Activated CD4-positive, alpha-beta T cell treated with anti-CD3 and anti-CD28 coated beads, Interleukin-2, amount 10 ng/mL, durations not matched to agents 7 days and 5 days (primary cell): ENCODE measurements at places on chromosomes 5 and 9. TPM values are rescaled to one million over a fixed set of nuclear protein-coding genes. Genes with fewer than 3 reads are reported as not detected.
A peak's percentile ranks its signal among the peaks of the same experiment; 100 is the strongest.

DNA sequence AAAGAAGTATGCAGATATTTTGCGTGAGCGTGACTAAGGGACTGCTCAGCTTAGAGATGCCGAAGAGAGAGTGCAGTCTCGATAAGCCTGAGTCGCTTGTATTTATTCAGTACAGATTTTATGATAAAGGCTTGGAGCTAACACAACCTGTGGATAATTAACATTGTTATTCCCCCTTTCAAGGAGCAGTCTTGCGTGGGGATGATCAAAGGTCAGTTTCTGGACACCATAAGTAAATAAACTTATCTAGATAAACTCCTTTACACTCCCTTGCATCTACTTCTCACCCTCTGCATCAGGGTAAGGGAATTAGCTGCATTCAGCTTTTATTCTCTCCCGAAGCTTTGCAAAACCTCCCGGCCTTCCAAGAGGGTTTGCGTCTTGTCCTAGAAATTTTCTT, 357.8 kb upstream of the ST8SIA4 start:
- no peaks in the 10 kb centered on the region for H3K4me1 ChIP-seq
- no peak overlapping the region for H3K4me3 ChIP-seq
- DNase-seq, result no peak
- H3K27me3 ChIP-seq, result no peaks in the 10 kb centered on the region
- no peaks in the 10 kb centered on the region for H3K36me3 ChIP-seq
- H3K27ac ChIP-seq, result no peak overlapping the region

GRCh38 chr9:68651280-68651893, 53.7 kb upstream of the PIP5K1B start:
- H3K4me3 ChIP-seq, result no peak overlapping the region
- H3K27me3 ChIP-seq, result peaks cover 8% of the 10 kb centered on the region
- no peak overlapping the region for H3K27ac ChIP-seq
- no peak for DNase-seq
- no peaks in the 10 kb centered on the region for H3K36me3 ChIP-seq
- peaks cover 5% of the 10 kb centered on the region for H3K4me1 ChIP-seq

The REEP2 gene
- total RNA-seq, result 0.77 TPM

The TSSK1B gene
- not detected for total RNA-seq

DNA sequence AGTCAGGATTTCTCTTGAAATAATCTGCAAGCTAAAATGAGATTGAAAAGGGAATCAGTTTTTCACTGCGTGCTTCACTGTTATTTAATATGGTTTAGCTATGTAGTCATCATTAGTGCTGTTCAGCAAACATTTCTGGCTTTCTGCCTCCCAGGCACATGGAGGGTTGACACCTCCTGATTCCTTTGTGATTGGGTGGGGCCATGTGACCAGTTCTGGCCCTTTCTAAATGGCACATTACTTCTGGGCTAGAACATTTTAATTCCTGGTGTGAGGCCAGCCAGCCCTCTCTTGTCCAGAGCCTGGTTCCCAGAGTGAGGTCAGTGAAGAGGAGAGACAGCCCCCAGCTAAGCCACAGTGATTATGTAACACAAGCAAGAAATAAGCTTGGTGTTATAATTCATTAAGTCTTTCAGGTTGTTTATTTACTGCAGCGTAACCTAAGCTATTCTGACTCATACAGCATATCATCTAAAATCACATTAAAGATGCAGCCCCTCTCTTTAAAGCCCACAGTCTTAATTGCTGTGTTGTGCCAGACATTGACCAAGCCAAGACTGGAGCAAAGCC, 17.4 kb upstream of the ARSI start:
- H3K4me3 ChIP-seq, result no peak overlapping the region
- DNase-seq, result no peak
- H3K27me3 ChIP-seq, result no peaks in the 10 kb centered on the region
- H3K27ac ChIP-seq, result no peak overlapping the region

GRCh38 chr9:76985581-76985980, 33.9 kb upstream of the FOXB2 start:
- DNase-seq, result no peak
- peaks cover 3% of the 10 kb centered on the region for H3K27me3 ChIP-seq
- no peak overlapping the region for H3K27ac ChIP-seq
- H3K36me3 ChIP-seq, result no peaks in the 10 kb centered on the region
- no peaks in the 10 kb centered on the region for H3K4me1 ChIP-seq
- no peak overlapping the region for H3K4me3 ChIP-seq

GRCh38 chr9:136848393-136849037, 694 bp upstream of the PHPT1 start:
- peak overlapping the region; percentile 92 for H3K4me3 ChIP-seq
- H3K4me1 ChIP-seq, result peaks cover 19% of the 10 kb centered on the region
- H3K36me3 ChIP-seq, result peaks cover 3% of the 10 kb centered on the region
- peak overlapping the region; percentile 86 for H3K27ac ChIP-seq
- peak; percentile 55 for DNase-seq

DNA sequence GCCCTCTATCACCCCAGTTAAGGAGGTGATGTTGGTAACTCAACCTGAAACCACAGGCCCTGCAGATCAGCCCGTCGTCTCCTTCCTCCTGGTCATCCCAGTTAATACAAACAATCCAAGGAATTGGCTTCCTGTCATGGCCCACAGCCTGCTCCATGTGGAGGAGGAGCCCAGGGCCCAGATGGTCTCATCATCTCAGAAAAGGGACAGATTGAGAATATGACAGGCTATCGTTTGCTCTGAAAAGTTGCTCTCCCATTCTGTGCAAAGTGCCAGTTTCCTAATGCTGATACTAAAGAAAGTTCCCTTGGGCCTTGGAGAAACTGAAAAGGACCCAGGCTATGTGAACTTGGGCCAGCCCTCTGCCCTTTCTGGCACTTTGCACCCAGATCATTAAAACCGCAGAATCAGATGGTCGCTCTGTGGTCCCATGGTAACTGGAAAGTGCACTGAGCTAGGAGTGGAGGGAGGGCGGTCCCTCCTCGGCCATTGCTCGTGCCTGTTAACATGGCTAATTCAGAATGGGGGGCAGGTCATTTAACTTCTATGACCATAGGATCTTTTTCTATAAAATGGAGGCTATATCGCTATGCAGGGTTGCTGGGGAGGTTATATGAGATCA, 675 bp upstream of the SPAAR start:
- H3K36me3 ChIP-seq, result peaks cover 1% of the 10 kb centered on the region
- H3K27me3 ChIP-seq, result no peaks in the 10 kb centered on the region
- H3K27ac ChIP-seq, result peak overlapping the region; percentile 76
- no peak overlapping the region for H3K4me3 ChIP-seq
- DNase-seq, result no peak

The MYMK gene
- total RNA-seq, result not detected

DNA sequence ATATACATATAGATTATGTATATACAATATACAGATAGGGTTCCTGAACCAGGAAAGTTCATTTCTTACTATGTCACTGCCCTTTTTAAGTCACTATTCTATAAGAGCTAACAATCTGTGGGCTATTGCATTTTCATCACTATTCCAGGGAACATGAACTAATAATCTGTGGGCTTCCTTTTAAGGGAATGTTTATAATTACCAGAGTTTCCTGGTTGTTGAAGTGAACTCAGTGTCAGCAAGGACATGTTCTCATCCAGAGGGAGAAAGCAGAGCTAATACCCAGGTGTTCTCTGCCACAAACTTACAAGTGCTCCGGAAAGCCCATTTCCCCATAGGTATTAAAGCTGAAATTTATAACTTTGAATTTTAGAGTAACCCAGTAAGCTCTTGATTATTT, 69.6 kb downstream of the CWC27 start:
- no peak overlapping the region for H3K4me3 ChIP-seq
- no peaks in the 10 kb centered on the region for H3K4me1 ChIP-seq
- no peaks in the 10 kb centered on the region for H3K27me3 ChIP-seq
- DNase-seq, result no peak
- no peak overlapping the region for H3K27ac ChIP-seq

The TARS1 gene
- 155 TPM for total RNA-seq

- peak overlapping the region; percentile 63 for H3K27ac ChIP-seq
- H3K27me3 ChIP-seq, result no peaks in the 10 kb centered on the region
- no peak for DNase-seq
Observed at GRCh38 chr5:176519810-176520720, 17.1 kb downstream of the RNF44 start.

DNA sequence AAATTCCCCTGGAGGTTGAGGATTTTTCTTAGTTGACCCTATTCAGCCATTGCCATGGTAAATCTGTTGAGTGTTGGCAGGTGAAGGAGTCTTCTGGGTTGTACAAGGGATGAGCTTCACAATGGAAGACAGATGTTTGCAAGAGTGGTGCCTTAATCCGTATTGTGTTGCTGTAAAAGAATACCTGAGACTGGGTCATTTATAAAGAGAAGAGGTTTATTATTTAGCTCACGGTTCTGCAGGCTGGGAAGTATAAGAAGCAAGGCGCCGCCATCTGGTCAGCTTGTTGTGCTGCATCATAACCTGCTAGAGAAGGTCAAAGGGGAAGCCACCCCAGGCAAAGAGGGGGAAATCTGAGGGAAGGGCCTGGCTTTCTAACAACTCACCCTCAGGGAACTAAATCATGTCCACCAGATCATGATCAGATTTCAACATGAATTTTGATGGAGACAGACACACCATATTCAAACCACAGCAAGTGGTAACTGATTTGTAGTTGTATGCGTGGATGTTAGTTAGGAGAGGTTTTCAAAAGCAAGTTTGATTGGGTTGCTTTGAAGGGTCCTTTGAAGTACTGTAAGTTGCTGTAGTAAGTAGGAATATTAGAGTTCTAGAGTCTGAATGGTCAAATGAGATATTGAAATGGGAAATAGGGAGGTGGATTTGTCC, 2.5 kb downstream of the TNPO1 start:
- peak; percentile 63 for DNase-seq
- no peak overlapping the region for H3K27ac ChIP-seq
- H3K27me3 ChIP-seq, result peaks cover 2% of the 10 kb centered on the region
- peaks cover 26% of the 10 kb centered on the region for H3K4me1 ChIP-seq
- no peak overlapping the region for H3K4me3 ChIP-seq

GRCh38 chr5:17218353-17219005, 1.0 kb downstream of the BASP1 start:
- H3K36me3 ChIP-seq, result peaks cover 2% of the 10 kb centered on the region
- no peak overlapping the region for H3K27ac ChIP-seq
- no peak for DNase-seq
- no peak overlapping the region for H3K4me3 ChIP-seq
- peaks cover 61% of the 10 kb centered on the region for H3K27me3 ChIP-seq

The TAF11L10 gene
- total RNA-seq, result not detected

The ZNF484 gene
- total RNA-seq, result 14.4 TPM

The TPD52L3 gene
- not detected for total RNA-seq

DNA sequence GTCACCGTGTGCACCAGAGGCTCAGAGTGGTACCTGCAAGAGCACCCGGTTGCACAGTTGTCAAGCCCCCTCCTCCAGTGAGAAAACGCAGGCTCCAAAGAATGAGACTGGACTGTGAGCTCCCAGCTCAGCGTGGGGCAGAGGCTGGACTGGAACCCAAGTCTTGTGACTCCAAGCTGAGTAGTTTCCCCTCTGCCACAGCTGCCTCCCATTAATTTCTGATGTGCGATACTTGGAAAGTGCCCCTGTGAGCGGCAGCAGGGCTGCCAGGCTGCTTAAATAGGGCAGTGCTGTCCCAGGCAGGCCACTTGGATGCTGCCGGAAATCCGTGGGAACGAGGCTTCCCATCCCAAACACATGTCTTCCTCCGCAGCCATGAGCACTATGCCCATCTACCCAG, 62.2 kb upstream of the ANGPTL2 start:
- no peak for DNase-seq
- no peak overlapping the region for H3K4me3 ChIP-seq
- no peaks in the 10 kb centered on the region for H3K36me3 ChIP-seq

The ISCA1 gene
- 19.5 TPM for total RNA-seq

The HNRNPH1 gene
- total RNA-seq, result 895 TPM

GRCh38 chr5:158272409-158272808, 413.5 kb upstream of the CLINT1 start:
- no peak overlapping the region for H3K27ac ChIP-seq
- no peaks in the 10 kb centered on the region for H3K4me1 ChIP-seq
- no peak for DNase-seq
- no peaks in the 10 kb centered on the region for H3K36me3 ChIP-seq
- no peaks in the 10 kb centered on the region for H3K27me3 ChIP-seq

The PPP1R26 gene
- total RNA-seq, result 0.52 TPM

DNA sequence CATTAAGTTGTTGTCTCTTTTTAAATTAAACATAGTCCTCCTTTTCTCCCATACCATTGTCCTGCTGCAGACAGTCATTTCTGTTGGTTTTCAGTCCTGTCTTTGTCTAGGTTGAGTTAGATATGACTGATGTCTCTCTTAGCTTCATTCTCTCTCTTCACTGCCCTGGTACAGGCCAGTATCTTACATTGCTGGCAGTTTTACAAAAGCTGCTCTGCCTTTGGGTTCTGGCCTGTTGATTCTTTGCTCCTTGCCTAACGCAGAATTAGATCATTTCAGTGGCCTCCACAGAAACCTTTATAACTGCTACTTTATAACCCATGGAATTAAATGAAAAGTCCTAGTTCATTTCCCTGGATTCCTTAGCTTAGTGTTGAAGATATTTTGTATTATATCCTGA, 33.7 kb downstream of the GPR21 start:
- peaks cover 21% of the 10 kb centered on the region for H3K36me3 ChIP-seq
- H3K4me1 ChIP-seq, result no peaks in the 10 kb centered on the region
- no peaks in the 10 kb centered on the region for H3K27me3 ChIP-seq
- H3K4me3 ChIP-seq, result no peak overlapping the region

- peaks cover 3% of the 10 kb centered on the region for H3K4me1 ChIP-seq
- no peak overlapping the region for H3K4me3 ChIP-seq
- H3K27ac ChIP-seq, result no peak overlapping the region
- H3K27me3 ChIP-seq, result no peaks in the 10 kb centered on the region
Observed at GRCh38 chr9:93517331-93517730, 59.1 kb upstream of the PHF2 start.

- H3K4me3 ChIP-seq, result no peak overlapping the region
- DNase-seq, result no peak
- no peak overlapping the region for H3K27ac ChIP-seq
- H3K36me3 ChIP-seq, result no peaks in the 10 kb centered on the region
- H3K4me1 ChIP-seq, result no peaks in the 10 kb centered on the region
Observed at GRCh38 chr5:27171761-27172261, 133.4 kb upstream of the CDH9 start.

The SHOC1 gene
- not detected for total RNA-seq

GRCh38 chr5:5132234-5132633, 7.9 kb upstream of the ADAMTS16 start:
- no peak overlapping the region for H3K4me3 ChIP-seq
- no peaks in the 10 kb centered on the region for H3K36me3 ChIP-seq
- no peaks in the 10 kb centered on the region for H3K4me1 ChIP-seq

- H3K36me3 ChIP-seq, result peaks cover 20% of the 10 kb centered on the region
- H3K4me3 ChIP-seq, result no peak overlapping the region
- H3K27me3 ChIP-seq, result no peaks in the 10 kb centered on the region
- no peak for DNase-seq
- H3K27ac ChIP-seq, result no peak overlapping the region
- peaks cover 2% of the 10 kb centered on the region for H3K4me1 ChIP-seq
Observed at GRCh38 chr5:142900927-142901326, 130.8 kb downstream of the ARHGAP26 start.

The LMX1B gene
- total RNA-seq, result not detected

The PKD2L2 gene
- total RNA-seq, result not detected
